CD4-positive, alpha-beta T cell treated with Interleukin-17A for 4 hours (primary cell): ENCODE measurements at places on chromosomes 5 and 9.
A peak's percentile ranks its signal among the peaks of the same experiment; 100 is the strongest.

DNA sequence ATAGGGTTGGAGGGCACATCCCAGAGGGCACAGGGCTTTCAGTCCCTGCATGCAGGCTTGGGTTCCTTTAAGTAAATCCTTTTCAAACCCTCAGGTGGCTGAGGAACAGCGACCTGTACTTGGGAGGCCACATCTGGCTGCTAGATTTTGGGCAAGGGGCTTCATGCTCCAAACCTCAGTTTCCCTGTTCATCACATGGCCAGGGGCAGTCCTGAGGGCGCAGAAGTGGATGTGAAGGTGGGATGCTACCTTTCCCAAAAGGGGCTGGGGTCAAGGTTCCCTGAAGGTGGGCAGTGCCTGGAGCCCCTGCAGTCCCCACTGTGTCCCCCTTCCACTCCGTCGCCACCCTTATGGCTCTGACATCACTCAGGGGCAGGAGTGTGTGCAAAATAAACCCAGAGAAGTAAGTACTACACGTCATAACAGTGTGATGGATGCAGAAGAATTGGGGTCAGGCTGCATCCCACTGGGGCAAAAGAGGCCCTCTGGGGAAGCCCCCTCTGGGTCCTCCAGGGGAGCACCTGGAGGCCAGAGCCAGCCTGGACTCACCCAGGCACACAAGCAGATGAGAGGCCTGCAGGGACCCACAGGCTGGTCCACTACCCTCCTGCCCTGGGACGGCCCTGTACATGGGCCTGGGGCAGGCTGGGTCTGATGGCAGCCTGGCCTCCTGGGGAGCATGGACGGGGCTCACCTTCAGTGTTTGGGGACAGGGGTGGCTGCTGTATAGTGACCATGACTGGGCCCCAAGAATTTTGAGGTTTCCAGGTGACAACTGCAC, 1.9 kb upstream of the CARD19 start:
- no peak for DNase-seq

DNA sequence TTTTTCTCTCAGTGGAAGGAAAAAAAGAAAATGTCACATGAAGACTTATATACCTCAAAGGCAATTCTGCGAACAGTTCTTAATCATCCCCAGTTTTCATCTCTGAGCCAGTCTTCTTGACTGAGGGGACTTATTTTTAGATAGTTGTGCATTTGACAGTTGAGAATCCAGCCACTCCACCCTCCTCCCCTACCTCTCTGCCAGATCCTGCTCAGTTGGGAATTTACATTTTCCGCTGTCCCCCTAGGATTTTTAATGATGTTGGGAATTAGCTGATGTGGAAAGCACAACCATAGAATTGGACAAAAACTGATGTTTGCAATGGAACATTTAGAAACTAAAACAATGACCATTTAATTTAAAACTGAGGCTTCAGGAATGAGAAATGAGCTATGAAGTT, 194.3 kb upstream of the PIK3R1 start:
- DNase-seq: no peak

GRCh38 chr5:148923023-148923422, 96.6 kb downstream of the ADRB2 start:
- DNase-seq: no peak

DNA sequence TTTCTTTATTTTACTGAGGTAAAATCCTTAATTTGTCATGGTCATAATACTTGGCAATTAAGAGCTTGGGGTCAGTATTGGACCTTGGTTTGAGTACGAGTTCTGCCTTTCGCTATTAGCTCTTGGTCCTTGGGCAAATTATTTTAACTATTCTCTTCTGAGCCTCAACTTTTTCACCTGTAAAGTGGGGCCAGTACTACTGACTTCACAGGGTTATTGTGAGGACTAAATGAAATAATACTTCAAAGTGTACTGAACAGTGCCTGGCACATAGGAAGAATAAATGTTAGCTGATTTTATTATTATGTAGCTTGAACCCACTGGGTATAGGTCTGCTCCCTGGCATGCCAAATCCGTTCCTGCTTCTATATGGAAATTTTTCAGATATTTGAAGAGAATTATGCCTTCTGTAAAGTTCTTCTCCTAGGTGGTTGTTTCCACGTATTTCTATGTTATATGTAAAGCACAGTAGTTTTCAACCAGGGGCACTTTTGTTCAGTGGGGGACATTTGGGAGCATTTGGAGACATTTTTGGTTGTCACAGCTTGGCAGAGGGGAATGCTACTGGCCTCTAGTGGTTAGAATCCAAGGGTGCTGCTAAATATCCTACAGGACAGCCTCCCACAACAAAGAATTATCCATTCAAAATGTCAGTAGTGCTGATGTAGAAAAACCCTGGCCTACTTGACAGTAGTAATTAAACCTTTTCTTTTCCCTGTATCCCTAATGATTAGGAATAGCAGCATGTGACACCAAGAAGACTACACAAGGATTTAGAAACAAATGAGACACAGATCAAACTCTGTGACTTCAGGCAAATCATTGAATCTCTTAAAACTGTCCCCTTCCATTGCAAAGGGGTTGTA, 4.5 kb downstream of the RCL1 start:
- no peak for DNase-seq

- DNase-seq: no peak
These were observed 499.0 kb downstream of the GADD45G start for GRCh38 chr9:90103771-90104170.

- DNase-seq: no peak
These were observed 2.2 kb downstream of the BARX1 start for GRCh38 chr9:93952784-93953495.

- no peak for DNase-seq
These were observed 91.1 kb upstream of the TBCA start for GRCh38 chr5:77867194-77867691.

GRCh38 chr5:150487199-150488061, 20.5 kb upstream of the NDST1 start:
- no peak for DNase-seq

- DNase-seq: no peak
These were observed 605.0 kb downstream of the RAB3C start for GRCh38 chr5:59187857-59188256.

DNA sequence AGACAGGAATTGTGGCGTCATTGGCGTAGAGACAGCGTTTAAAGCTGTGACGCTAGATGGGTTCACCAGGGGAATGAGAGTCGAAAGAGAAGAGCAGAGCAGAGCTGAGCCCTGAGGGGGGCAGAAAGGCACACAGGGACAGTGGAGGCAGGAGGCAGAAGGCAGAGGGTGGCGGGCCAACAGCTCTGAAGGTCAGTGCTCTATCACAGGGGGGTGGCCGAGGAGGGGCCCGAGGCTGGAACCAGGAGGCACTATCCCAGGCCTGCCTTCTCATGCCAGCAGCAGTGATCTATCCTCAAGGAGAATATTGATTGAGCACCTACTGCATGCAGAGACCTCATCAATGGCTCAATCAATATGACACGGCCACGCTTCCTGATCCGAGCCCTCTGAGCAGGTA, 132.4 kb downstream of the KCNIP1 start:
- no peak for DNase-seq

- DNase-seq: no peak
These were observed 170.4 kb downstream of the RFK start for GRCh38 chr9:76223749-76224340.

DNA sequence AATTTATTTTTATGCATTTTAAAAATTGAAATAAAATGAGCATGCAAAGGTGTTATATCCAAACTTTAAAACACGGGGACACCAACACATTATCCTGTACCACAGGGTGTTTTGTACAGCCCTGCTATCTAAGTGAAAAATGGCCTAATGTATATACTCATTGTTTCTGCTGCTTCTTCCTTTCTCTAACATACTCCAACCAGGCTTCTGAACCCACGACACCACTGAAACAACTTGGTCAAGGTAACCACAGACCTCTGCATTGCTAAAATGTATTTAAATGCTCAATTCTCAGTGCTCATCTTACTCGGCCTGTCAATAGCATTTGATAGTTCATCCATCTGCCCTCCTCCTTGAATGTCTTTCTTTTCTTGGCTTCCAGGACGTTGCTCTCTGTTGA, 48.3 kb downstream of the DENND1A start:
- DNase-seq: no peak

- no peak for DNase-seq
These were observed 40.6 kb downstream of the ANKH start for GRCh38 chr5:14831006-14831338.

DNA sequence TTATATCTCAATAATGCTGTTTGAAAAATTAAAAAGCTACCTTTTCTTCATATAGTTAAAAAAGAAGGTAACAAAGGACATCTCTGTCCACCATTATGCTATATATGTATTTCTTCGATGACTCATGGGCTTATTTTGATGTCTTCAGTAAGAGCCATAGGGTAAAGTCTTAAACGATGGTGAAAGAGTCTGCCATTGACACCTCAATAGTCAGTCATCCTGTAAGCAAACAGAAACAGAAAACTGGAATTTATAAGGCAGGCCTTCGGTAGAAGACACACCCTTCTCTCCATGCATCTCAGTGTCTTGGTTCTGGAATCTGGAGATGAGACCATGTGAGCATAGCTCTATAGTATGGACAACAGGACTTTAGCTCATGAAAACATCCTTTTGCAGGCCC, 87.0 kb upstream of the ZNF462 start:
- no peak for DNase-seq

DNA sequence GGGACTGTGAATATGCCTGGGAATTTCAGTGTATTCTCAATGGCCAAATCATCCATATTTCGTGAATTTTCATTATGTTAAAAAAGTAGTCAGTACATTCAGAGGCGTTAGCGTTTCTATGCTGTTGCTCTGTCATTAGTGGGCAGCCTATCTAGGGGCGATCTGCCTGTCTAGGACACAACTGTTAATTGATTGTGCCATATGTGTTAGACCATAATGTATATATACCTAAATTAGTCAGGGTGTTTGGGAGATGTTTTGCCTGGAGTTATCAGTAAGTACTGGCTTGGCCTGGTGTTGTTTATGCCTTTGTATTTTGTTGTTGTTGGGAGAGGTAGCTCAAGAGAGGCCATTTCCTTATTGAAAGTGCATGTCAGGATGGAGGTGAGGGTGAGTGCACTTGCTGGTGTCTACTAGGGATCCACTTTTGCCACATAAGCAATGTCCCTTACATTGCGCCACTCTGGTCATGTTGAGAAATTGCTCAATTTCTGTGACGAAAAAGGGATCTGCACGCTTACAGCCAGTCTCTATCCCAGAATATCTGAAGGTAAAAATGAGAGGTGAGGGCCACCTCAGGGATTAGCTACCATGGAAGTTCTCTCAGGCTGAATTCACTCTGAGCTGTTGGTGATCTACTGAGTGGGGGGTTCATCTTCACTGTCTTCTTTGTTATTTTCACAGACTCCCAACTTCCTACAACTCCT, 123.3 kb downstream of the ST8SIA4 start:
- DNase-seq: no peak

- DNase-seq: no peak
These were observed 10.2 kb downstream of the MAMDC2 start for GRCh38 chr9:70053864-70054263.

DNA sequence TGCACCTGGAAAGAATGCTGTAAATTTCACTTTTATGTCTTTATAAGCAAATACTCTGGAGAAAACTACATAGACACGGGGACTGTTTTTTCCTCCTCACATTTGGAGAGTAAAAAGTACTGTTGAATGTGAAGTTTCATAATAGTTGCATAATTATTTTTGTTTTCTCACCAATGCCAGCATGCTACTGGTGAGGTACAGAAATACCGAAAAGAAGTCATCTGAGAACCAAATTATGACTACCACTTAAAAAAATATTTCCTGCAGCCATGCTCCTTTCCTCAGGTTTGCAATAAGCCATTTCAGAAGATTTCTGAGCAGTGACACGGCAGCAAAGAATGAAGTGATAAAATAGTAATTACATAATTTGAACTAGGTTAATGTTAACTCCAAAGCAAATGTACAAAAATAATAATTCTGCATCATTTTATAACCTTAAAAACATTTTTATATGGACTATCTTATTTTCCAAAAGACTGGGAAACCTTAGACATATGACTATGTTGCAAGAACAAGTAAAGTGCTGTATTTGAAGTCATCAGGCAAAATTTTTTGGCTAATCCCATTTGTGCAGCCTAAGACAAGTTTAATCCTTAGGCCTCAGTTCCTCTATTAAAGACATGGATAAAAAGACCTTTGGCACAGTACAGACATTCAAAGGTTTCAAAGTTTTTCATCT, 144.7 kb downstream of the PCSK1 start:
- no peak for DNase-seq

- DNase-seq: no peak
These were observed 303.8 kb downstream of the EDIL3 start for GRCh38 chr5:84080908-84081307.

- no peak for DNase-seq
These were observed 129.7 kb upstream of the PCA3 start for GRCh38 chr9:76634356-76635054.

- no peak for DNase-seq
These were observed 159.9 kb upstream of the WWC1 start for GRCh38 chr5:168131519-168131918.

- DNase-seq: no peak
These were observed 145.1 kb downstream of the NXNL2 start for GRCh38 chr9:88680041-88680440.

GRCh38 chr5:25262221-25262620, 617.4 kb upstream of the CDH10 start:
- no peak for DNase-seq

DNA sequence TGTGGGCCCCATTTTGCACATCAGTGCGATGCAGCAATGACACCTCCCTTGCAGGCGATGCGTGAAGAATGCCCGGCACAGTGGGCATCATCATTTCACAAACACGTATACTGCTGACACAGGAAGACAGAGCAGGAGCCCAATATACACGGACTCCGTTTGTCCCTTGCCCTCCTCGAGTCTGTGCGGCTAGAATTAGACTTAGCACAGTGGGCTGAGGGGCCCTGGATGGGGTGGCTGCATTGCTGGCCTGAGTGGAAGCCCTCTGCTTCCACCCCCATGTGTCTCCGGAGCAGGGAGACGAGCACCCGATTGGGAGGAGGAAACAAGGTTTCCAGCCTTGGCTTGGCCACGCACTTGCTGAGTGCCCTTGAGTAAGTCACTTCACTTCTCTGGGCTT, 40.8 kb downstream of the GSN start:
- DNase-seq: no peak

DNA sequence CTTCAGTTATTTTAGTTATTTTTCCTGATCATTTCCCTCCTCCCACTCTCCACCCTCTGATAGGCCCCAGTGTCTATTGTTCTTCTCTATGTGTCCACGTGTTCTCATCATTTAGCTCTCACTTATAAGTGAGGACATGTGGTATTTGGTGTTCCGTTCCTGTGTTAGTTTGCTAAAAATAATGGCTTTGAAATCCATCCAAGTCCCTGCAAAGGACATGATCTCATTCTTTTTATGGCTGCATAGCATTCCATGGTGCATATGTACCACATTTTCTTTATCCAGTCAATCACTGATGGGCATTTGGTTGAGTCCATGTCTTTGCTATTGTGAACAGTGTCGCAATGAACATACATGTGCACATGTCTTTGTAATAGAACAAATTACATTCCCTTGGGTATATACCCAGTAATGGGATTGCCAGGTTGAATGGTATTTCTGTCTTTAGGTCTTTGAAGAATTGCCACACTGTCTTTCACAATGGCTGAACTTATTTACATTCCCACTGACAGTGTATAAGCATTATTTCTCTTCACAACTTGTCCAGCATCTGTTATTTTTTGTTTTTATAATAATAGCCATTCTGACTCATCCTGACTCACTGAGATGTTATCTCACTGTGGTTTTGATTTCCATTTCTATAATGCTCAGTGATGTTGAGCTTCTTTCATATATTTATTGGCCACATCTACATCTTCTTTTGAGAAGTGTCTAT, 17.2 kb upstream of the DIRAS2 start:
- DNase-seq: no peak

GRCh38 chr5:83711982-83712601, 8.6 kb downstream of the HAPLN1 start:
- DNase-seq: peak; percentile 27
